ENCODE measurements at places on chromosomes 4 and X. TPM values are rescaled to one million over a fixed set of nuclear protein-coding genes. Genes with fewer than 3 reads are reported as not detected.

Gene CLDN2
- 0.48 TPM for polyA plus RNA-seq

Gene FGF5
- polyA plus RNA-seq = 0.31 TPM

Gene DMRTC1B
- polyA plus RNA-seq = 0.75 TPM

Gene ARSJ
- 3.6 TPM for polyA plus RNA-seq

Gene SPON2
- 48.0 TPM for polyA plus RNA-seq

Gene TBX22
- not detected for polyA plus RNA-seq

Gene NPY1R
- polyA plus RNA-seq = 2.0 TPM

Gene CHRDL1
- 5.1 TPM for polyA plus RNA-seq

Gene ABLIM2
- polyA plus RNA-seq = 16.0 TPM

Gene TMEM187
- 7.5 TPM for polyA plus RNA-seq

Gene NAP1L2
- 0.50 TPM for polyA plus RNA-seq

Gene GAGE1
- not detected for polyA plus RNA-seq

Gene DRD5
- polyA plus RNA-seq = 0.44 TPM

Gene MAGEB10
- polyA plus RNA-seq = not detected

Gene PLXNB3
- 1.9 TPM for polyA plus RNA-seq

Gene FAM53A
- polyA plus RNA-seq = 2.4 TPM

Gene SULT1E1
- polyA plus RNA-seq = 20.9 TPM

Gene EDA
- 20.7 TPM for polyA plus RNA-seq

Gene NDP
- 1.1 TPM for polyA plus RNA-seq

Gene FGB
- not detected for polyA plus RNA-seq

Gene UNC5C
- 0.46 TPM for polyA plus RNA-seq

Gene STPG2
- not detected for polyA plus RNA-seq

Gene SLC38A5
- polyA plus RNA-seq = 6.7 TPM

Gene TLL1
- 1.7 TPM for polyA plus RNA-seq

Gene SPANXC
- not detected for polyA plus RNA-seq

Gene HSFX3
- polyA plus RNA-seq = 0.77 TPM

Gene CABS1
- polyA plus RNA-seq = not detected

Gene CAPN6
- 512 TPM for polyA plus RNA-seq

Gene TMPRSS11D
- 0.08 TPM for polyA plus RNA-seq

Gene TRIM61
- polyA plus RNA-seq = 3.1 TPM

Gene GABRQ
- polyA plus RNA-seq = 0.85 TPM

Gene RAB41
- polyA plus RNA-seq = 0.36 TPM

Gene NUP62CL
- polyA plus RNA-seq = 0.98 TPM

Gene XPNPEP2
- 3.9 TPM for polyA plus RNA-seq

Gene SEPTIN11
- polyA plus RNA-seq = 298 TPM

Gene BEX5
- not detected for polyA plus RNA-seq

Gene ZIC3
- not detected for polyA plus RNA-seq

Gene ITIH6
- polyA plus RNA-seq = 0.80 TPM

Gene TMPRSS11B
- polyA plus RNA-seq = 0.08 TPM

Gene FGD1
- polyA plus RNA-seq = 17.2 TPM

Gene FGFR3
- 1.8 TPM for polyA plus RNA-seq

Gene NR3C2
- polyA plus RNA-seq = 20.4 TPM

Gene PNPLA4
- 17.3 TPM for polyA plus RNA-seq

Gene NAA15
- 25.9 TPM for polyA plus RNA-seq

Gene DCTD
- polyA plus RNA-seq = 66.2 TPM

Gene SMR3A
- not detected for polyA plus RNA-seq

Gene LDOC1
- polyA plus RNA-seq = 49.7 TPM

Gene SHOX
- polyA plus RNA-seq = 3.0 TPM

Gene CENPE
- polyA plus RNA-seq = 3.4 TPM

Gene TLR1
- 3.1 TPM for polyA plus RNA-seq

Gene ZRSR2
- 9.4 TPM for polyA plus RNA-seq

Gene PCDH19
- 7.4 TPM for polyA plus RNA-seq

Gene LRIT3
- 0.46 TPM for polyA plus RNA-seq

All from hindlimb muscle (tissue), 1 donor.